ENCODE measurements at places on chromosomes 4 and X.

GRCh38 chr4:162959046-162959445, 207.6 kb downstream of the NAF1 start:
- DNase-seq = no peak

DNA sequence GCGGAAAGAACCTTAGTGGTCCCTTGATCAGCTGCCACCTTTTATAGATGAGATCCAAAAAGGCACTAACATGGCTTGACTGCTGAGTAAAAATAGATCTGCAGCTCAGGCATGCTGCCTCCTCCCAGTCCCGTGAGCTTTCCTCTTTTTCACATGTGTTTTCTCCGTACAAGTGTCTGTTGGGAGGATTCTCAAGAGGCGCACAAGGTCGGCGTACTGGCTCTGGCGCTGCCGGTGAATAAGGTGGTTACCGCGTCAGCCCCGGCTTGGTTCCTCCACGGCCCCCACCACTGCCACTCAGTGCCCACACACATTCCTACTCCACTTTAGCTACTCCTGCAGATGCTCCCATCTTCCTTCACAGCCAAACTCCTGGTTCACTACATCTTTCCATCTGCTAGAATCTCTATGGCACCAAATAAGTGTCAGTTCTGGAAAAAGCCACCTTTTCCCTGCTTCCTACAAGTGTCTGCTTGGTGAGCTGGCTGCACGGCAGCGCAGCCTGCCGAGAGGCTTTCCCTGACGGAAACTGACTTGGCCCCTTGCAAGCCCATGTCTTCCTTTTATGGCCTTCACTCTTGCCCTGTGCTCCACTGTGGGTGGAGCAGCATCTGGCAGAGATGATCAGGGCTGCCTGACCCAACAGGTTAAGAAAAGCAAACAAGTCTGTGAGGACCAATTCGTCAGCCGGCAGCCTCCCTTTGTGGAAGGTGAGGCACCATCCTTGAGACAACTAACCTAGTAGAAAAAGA, 99.8 kb downstream of the KLHL8 start:
- peak; percentile 60 for DNase-seq

- no peak for DNase-seq
Observed at GRCh38 chr4:2419814-2420213, 1.1 kb downstream of the CFAP99 start.

GRCh38 chrX:139850968-139851367, 81.9 kb downstream of the ATP11C start:
- no peak for DNase-seq

GRCh38 chr4:162131256-162131655, 32.5 kb downstream of the FSTL5 start:
- peak; percentile 8 for DNase-seq

GRCh38 chr4:55444827-55445226, 49.1 kb downstream of the TMEM165 start:
- DNase-seq = peak; percentile 55

- no peak for DNase-seq
Observed at GRCh38 chr4:53644607-53645006, 53.3 kb upstream of the LNX1 start.

DNA sequence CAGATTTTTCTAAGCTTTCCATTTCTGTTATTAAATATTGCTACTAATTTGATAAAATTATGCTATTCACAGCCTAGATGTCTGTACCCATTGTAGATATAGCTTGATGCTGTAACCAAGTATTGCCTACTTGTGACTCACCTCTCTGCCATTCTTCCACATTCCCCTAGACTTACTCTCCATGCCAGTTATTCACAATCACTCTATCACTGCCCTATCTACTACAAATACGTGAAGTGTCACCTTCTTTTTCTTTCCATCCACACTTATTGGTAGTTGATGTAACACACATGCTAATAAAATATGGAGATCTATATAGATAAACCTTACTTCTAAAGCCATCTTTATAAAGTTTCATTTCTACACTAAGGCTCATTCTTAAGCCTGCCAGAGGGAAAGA, 179.4 kb upstream of the PACRGL start:
- peak; percentile 67 for DNase-seq

GRCh38 chr4:10326075-10326474, 131.2 kb downstream of the ZNF518B start:
- no peak for DNase-seq

GRCh38 chr4:123246085-123246484, 150.5 kb upstream of the SPRY1 start:
- no peak for DNase-seq

GRCh38 chr4:137700072-137700471, 167.8 kb upstream of the PCDH18 start:
- DNase-seq = peak; percentile 21

GRCh38 chr4:38684951-38685844, 21.2 kb downstream of the KLF3 start:
- DNase-seq = no peak

DNA sequence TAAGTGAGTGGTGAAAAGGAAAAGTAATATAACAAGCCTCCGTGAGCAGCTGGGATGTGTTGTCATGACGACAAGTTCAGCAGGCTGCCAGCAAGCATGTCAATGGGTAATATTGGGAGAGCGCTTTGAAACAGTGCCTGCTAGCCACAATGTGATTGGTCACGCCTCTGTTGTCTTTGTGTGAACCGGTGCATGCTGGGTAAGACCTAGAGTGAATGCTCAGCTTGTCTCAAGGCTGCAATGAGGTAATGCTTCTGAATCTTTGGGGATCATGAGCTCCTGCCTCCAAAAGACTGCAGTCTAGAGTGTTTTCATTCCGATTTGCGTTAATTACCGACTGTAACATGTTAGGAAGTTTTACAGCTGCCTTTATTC, 54.9 kb downstream of the STOX2 start:
- DNase-seq = peak; percentile 40

- peak; percentile 11 for DNase-seq
Observed at GRCh38 chr4:52883183-52883621, 21.1 kb downstream of the RASL11B start.

DNA sequence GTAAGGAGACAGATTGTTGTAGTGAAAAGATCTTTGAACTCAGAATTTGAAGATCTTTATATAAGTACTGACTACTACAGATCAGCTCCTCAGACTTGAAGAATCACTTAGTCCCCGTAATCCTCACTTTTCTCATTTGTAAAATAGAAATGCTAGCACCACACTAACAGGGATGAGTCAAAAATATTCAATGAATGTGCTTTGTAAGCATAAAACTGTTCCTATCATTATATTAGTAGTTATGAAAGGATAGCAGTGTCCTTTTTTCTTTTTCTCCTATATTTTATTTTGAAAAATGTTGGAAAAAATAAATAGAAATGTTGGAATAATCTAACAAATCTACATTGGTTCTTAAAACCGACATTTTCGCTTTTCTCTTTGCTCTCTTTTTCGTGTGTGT, 25.4 kb downstream of the NFKB1 start:
- no peak for DNase-seq

DNA sequence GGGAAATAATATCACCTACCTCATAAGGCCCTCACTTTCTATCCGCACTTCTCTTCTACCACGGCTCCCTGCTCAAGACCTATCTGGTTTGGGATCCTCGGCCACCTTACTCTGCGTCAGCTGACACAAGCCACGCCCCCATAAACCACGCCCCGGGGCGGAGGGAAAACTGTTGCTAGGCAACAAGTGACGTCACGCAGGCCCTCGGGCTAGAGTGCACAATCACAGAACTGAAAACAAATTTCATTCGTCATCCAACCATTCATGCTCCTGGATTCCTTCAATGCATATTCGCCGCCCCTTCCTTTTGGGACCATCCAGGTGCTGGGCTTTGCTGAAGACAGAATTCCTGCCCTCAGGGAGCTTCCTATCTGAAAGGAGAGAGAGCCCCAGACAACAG, 66.3 kb downstream of the SMC1A start:
- DNase-seq = peak; percentile 15

- peak; percentile 60 for DNase-seq
Observed at GRCh38 chrX:31423609-31424189, 351.9 kb upstream of the FTHL17 start.

GRCh38 chrX:40054793-40055192, 43.0 kb downstream of the BCOR start:
- DNase-seq = no peak

- no peak for DNase-seq
Observed at GRCh38 chr4:38415682-38416081, 248.3 kb upstream of the KLF3 start.

- peak; percentile 20 for DNase-seq
Observed at GRCh38 chrX:124211312-124211942, 121.0 kb upstream of the TEX13D start.

All from iris pigment epithelial cell (primary cell).